Jurkat, Clone E6-1 (cell line): ENCODE measurements at places on chromosomes 3 and 15.

DNA sequence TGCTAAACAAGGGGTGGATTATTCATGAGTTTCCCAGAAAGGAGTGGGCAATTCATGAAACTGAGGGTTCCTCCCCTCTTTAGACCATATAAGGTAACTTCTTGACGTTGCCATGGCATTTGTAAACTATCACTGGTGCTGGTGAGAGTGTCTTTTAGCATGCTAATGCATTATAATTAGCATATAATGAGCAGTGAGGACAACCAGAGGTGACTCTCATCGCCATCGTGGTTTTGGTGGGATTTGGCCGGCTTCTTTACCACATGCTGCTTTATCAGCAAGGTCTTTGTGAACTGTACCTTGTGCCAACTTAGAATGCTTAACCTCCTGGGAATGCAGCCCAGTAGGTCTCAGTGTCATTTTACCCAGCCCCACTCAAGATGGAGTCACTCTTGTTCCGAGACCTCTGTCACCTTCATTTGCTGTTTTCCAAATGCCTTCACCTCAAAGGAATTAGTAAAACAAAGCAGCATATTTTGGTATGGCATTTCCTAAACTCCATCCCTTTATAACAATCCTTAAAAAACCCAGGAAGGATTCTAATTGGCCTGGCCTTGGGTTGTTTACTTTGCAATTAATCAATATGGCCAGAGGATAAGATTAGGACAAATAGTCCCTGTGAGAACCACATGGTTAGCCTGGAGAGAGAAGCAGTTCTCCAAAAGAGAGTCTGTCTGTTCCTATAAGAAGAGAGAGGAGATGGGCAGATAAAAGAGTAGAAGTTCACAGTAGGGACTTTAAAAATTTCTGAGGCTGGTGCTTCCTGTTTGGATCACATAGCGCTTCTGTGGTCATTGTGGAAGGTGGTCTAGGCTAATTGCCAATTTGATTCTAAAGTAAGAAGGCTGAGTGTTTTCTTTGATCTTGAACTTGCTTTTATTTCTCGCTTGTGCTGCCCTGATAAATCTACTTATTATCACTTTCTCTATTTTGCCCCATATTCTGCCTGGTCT is 155.2 kb upstream of the EOMES start:
- DNase-seq = peak; percentile 46

GRCh38 chr3:64645243-64645642 is 42.6 kb downstream of the ADAMTS9 start:
- DNase-seq = no peak

GRCh38 chr3:168085491-168086119 is 10.1 kb downstream of the GOLIM4 start:
- DNase-seq = no peak

GRCh38 chr3:184696697-184697096 is 15.2 kb downstream of the MAGEF1 start:
- DNase-seq = no peak

- no peak for DNase-seq
Measured at GRCh38 chr3:143831208-143831607, 17.1 kb downstream of the SLC9A9 start.

DNA sequence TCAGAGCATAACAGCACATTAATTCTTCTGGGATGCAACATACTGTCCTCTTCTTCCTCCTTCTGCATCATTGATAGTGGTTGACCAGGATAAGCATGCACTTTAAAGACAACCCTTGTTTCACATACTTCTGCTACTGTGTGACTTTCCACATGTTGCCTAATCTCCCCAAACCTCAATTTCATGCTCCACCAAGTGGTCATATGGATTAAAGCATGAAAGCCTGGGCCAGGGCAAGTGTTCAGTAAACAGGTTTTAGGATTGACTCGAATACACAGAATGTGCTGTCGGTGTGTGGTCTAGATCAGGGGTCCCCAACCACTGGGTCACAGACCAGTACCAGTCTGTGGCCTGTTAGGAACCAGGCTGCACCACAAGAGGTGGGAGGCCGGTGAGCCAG is 22.5 kb upstream of the BFSP2 start:
- DNase-seq = peak; percentile 36

GRCh38 chr15:95247071-95247984 is 1016.0 kb downstream of the MCTP2 start:
- no peak for DNase-seq

DNA sequence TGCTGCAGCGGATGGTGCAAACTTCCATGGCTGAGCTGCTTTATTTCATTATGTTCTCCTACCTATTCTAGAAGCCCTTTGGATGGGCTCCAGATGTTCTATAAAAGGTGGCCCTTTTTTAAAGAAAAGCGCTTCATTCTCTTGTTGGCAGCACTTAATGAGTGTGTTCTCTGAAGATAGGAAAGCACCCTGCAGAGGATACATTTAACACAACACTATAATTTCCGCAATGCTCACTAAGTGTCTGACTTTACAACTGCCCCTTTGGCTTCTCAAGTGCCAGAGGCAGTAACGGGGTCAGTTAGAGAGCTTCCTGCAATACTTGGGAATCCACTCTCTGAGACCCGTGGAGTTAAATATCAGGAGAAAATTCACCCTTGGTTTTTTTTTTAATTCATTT is 88.1 kb downstream of the MDFIC2 start:
- no peak for DNase-seq

GRCh38 chr3:34683851-34684250 is 885.4 kb downstream of the PDCD6IP start:
- peak; percentile 58 for DNase-seq

DNA sequence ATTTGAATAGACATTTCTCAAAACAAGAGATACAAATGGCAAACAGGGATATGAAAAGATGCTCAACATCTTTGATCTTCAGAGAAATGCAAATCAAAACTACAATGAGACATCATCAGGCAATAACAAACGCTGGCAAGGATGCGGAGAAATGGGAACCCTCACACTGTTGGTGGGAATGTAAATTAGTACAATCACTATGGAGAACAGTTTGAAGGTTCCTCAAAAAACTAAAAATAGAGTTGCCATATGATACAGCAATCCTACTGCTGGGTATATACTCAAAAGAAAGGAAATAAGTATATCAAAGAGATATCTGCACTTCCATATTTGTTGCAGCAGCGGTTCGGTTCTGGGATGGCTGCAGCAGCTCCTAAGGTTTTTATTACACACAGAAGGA is 16.8 kb upstream of the LARS2 start:
- no peak for DNase-seq

DNA sequence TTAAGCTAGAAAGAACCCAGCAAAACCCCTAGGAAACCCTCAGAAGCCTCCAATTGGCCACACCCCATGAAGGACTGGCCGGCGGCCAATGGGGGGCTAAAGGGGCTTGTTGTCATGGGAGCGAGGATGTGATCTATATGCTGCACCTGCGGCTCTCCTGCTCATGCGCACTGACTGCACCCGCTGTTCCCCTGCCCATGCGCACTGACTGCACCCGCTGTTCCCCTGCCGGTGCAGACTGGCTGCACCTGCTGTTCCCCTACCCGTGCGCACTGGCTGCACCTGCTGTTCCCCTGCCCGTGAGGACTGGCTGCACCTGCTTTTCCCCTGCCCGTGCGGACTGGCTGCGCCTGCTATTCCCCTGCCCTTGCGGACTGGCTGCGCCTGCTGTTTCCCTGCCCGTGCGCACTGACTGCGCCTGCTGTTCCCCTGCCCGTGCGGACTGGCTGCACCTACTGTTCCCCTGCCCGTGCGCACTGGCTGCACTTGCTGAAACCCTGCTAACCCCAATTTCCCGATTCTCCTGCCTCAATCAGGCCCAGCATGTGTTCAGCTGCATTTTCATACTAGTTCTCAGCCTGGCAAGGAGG is 16.8 kb upstream of the MCCC1 start:
- DNase-seq = peak; percentile 89

- DNase-seq = no peak
Measured at GRCh38 chr3:150613709-150614480, 10.8 kb downstream of the SELENOT start.

DNA sequence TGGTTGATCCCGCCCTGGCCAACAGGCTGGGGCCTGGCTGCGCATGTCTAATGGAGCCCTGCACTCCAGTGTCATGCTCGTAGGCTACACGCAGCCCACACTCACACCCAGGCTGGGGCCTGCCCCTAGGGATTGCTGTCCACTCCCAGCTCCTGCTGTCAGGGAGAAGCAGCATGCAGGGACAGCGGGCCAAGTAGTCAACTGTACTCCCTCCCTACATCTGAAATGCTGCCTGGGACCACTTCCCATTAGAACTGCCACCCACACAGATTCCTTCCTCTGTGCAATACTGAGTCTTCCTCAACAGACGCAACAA is 16.1 kb downstream of the ALS2CL start:
- DNase-seq = no peak

GRCh38 chr15:53038655-53038941 is 248.5 kb upstream of the ONECUT1 start:
- DNase-seq = no peak

GRCh38 chr15:78257681-78258080 is 6.7 kb upstream of the DNAJA4 start:
- DNase-seq = no peak
